ENCODE measurements at places on chromosomes 11 and 22.

DNA sequence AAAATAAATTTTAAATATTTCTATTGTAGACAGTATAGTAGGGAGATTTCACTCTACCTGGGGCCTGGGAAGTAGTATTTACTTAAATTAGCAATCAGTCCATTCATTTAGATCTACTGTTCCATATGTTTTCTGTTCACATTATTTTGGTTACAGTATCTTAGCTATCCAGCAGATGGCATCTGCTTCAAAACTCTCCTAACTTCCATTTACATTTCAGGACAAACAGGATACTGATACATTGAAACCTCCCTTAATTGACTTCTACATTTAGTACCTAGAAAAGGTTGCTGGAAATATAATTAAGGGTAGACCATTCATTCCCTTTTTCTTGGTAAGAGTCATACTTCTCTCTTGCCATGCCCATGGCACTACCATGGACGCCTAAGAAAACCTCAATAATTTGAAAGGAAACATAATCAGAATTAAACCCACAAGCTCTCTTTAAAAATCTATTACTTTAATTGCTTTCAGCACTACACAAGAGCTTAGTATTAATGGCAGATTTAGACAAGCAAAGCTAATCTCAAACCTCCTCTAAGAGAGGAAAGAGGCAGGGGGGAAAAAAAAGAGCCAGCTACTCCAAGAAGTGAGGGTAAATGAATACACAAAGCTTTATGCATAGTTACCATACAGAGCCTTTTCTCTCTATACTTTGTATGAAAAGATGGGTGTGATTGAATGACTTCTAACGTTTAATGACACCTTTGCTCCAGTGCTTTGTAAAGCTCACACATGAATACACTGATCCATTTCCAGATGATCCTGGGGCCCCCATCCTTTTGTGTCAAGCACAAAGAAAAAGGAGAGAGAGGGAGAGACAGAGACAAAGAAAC is 131.2 kb upstream of the MTMR2 start:
- no peak for DNase-seq

DNA sequence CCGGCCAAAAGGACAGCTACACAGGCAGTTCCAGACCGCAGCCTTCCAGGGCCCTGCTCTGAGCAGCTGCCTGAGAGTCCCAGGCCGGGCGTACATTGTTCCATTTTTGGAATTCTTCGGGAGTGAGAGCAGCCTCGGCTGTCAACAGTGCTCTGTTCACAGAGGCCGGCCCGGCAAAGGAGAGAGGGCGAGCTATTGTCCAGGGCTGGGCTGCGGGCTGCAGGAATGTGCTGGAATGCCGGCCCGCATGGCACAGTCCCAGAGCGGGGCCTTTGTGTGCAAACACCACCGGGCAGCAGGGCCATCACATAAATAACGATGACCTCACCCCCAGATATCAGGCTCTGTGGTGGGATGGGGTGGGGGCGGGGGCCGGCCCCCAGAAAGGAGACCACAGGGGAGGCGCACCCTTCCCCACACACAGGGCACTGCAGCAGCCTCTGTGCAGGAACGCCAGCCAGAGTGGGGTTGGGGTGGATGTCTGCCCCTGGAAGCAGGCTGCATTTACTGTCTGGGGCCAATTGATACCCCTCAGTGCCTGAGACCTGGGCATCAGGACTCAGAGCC is 15.8 kb downstream of the LINC01488 start:
- DNase-seq = no peak

GRCh38 chr22:44930016-44930710 is 79.6 kb downstream of the PHF21B start:
- no peak for DNase-seq

DNA sequence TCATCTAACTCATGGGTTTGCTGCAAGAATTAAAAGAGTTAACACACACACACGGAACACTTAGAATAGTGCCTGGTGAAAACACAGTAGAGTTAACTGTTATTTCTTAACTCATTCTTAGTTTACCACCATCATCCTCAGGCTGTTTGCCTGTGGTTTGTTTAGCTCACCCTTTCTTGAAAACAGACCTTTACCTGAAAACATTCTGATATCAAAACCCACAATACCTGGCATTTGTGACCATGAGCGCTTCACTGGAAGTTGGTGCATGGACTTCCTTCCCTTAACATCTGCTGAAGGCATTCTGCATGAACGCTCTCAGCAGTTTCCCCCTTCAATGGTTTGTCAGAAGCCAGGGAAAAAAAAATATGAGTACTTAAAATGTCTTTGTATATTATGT is 256.0 kb downstream of the ETS1 start:
- DNase-seq = no peak

GRCh38 chr11:69839516-69839915 is 20.3 kb upstream of the FGF3 start:
- DNase-seq = peak; percentile 35

- no peak for DNase-seq
Measured at GRCh38 chr11:113373981-113374560, 13.5 kb upstream of the ANKK1 start.

DNA sequence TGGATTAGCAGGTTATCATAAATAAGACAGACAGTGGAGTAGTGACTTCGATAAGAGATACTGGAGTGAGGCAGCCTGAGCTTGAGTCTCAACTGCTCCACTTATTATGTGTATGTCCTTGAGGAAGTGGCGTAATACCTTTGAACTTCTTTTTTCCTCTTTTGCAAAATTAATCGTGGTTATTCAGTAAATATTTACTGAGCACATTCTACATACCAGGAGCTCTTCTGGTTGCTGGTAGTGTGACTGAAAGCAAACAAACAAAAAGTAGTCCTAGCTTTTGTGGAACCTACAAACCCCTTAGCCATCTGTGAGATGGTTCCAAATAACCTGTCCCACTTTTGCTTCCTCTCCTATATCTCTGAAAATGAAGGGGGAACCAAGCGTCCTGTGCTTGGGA is 125.6 kb upstream of the ASPHD2 start:
- no peak for DNase-seq

GRCh38 chr11:69350040-69350439 is 56.1 kb downstream of the MYEOV start:
- DNase-seq = no peak

GRCh38 chr11:84655712-84656111 is 971.4 kb downstream of the DLG2 start:
- no peak for DNase-seq

DNA sequence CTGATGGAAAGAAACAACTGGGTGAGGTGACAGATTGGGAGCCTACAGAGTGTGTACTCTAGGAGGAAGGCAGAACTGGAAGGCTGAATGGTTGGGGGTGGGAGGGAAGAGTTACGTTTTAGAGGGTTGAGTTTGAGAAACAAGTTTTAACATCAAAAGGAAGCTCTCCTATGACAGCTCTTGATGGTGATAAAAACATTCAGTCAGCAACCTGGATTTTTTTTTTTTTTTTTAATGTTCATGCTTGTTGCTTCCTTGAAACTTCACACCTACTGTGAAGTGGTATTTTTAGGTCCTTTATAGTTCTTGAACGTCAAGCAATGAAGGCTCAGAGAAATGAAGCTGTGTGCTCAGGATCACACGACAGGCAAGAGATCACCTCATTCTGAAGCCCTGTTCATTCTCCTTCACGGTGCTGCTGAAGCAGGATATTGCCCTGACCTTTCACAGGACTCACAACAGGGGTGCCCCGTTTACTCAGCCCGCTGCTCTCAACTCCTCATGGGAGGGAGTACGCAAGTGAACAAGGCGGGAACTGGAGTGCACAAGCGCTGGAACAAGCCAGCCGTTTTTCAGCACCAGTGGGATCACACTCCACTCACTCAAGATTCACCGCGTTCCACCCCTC is 1.6 kb upstream of the TMEM109 start:
- DNase-seq = no peak

GRCh38 chr11:103920449-103920848 is 116.0 kb upstream of the DDI1 start:
- DNase-seq = no peak

DNA sequence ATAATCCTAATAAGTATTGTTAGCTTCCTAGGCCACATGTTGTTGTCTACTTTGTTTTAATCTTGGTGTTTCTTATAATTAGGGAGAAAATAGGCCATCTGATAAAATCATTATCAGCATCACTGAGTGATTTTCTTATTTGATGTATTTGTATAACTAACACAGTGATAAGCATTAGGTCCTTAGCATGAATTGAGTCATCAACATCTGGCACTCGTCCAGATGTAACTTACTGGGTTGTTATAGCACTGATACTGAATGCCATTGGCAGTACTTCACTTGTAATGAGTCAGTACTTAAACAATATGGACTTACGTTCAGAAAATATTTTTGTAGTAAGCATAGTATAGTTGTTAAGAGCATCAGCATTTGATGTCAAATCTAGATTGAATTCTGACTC is 16.2 kb downstream of the API5 start:
- no peak for DNase-seq

- DNase-seq = no peak
Measured at GRCh38 chr11:121582296-121582695, 129.5 kb upstream of the SORL1-AS1 start.

DNA sequence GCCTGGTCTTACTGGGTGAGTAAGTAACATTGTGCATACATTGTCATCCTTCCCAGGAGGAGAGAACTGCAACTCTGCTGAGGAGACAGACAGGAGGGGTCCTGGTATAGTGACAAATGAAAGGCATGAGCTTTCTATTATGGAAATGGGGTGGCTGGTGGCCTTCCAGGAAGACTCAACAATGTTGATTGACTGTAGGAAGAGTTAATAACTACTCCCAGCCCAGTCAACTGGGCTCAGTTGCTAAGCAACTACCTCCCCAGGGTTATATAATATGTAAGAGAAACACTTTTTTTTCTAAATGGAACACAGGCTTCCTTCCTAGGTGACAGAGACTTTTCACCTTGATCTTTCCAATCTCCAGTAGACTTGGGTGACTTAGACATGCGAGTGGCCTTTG is 28.2 kb downstream of the SEZ6L start:
- DNase-seq = no peak

- DNase-seq = no peak
Measured at GRCh38 chr11:114819028-114819427, 140.7 kb downstream of the NXPE2 start.

DNA sequence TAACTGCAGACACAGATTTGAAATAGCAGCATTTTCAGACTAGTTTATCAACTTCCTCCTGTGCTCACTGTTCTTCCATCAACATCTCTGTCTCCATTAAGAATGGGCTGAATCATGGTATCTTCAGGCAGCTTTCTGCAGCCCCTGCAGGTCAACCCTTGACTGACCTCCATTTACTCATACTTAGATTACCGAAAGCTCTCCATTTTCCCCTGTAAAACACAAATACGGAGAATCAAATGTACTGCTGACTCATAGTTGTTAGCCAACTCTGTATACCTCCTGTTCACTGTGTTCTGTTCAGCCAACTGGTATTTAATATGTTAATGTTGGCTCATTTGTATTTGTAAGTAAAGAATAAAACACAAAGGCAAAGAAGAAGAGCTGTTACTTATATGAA is 364.0 kb downstream of the CASP12 start:
- no peak for DNase-seq

DNA sequence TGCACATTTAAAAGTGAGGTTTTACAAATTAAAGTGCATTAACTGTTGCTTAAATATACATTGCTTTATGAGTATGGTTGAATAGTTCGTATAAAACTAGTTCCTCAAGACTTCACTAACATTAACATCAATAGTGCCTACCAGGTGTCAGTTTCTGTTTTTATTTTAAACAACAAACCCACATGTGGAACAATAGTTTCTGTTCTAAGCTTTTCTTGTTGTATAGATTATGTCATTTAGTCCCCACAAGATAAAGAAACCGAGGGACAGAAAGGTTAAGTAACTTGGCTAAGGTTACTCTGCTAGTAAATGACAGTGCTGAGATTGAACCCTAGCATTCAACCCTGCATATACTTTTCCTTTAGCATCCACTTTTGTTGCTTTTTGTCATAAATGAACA is 41.4 kb upstream of the ST14 start:
- DNase-seq = no peak

GRCh38 chr11:79467761-79468160 is 26.9 kb upstream of the TENM4 start:
- DNase-seq = no peak

DNA sequence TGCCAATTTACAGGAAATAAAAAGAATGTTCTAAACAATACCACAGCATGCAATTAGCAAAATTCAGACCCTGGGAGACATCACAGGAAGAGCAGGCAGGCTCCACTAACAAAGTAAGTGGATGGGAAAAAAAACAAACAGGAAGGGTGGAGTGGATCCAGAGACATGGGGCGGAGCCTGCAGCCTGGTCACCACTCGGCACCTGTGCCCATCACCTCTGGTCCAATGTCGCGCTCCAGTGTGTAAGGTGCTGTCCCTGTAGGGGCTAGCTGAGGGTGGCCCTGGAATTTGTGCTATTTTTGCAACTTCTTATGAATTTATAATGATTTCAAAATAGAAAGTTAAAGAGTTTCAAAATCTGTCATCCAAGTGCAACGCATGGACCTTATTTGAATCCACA is 11.0 kb upstream of the MOB2 start:
- DNase-seq = no peak

DNA sequence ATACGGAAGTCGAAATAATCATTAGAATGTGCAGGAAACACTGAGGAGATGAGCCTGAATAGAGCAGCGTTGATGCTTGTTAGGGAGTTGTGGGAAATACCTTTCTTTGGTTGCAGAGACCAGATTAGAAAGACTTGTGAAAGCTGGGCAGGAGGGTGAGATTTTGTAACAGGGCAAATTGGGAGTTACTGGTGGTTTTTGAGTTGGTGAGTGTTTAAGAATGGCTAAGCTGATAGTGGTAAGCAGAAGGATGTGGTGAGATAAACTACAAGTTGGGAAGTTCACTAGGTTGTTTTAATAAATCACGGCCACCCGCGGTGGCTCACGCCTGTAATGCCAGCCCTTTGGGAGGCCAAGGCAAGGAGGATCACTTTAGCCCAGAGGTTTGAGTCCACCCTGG is 34.4 kb downstream of the MCAM start:
- DNase-seq = no peak

GRCh38 chr11:102225689-102226568 is 91.4 kb upstream of the BIRC3 start:
- no peak for DNase-seq

DNA sequence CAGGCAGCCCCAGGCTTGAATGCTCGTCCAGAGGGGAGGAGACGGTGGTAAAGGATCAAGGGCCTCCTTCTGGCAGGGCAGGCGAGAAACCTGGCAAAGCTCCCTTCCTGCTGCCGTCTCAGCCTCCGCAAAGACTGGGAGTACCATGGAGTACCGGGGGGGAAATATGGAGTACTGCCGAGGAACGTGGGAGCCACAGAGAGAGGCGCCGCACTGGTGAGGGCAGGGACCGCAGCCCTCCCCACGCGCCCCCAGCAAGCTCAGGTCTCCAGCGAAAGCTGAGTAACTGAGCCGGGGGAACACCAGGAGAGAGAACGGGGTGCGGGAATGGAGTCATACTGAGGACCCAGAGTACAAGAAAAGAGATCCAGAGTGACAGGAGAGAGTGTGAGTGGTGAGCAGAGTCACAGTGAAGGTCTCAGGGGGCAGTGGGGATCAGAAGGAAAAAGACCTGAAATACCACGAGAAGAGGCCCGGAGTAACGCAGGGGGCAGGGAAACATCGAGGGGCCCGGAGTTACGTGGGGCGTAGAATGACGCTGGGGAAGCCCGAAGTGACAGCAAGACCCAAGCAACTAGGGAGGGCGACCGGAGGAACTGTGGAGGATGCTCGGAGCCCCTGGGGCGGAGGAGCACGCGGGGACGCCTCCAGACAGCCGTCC is 740 bp downstream of the EML3 start:
- peak; percentile 80 for DNase-seq

- no peak for DNase-seq
Measured at GRCh38 chr11:45968901-45969300, 46.4 kb downstream of the LARGE2 start.

- no peak for DNase-seq
Measured at GRCh38 chr11:75205564-75206020, 35.0 kb upstream of the TPBGL start.
